ENCODE measurements at places on chromosomes 5 and 9.

GRCh38 chr9:127216888-127217217 is 47.7 kb upstream of the GARNL3 start:
- DNase-seq, result no peak

DNA sequence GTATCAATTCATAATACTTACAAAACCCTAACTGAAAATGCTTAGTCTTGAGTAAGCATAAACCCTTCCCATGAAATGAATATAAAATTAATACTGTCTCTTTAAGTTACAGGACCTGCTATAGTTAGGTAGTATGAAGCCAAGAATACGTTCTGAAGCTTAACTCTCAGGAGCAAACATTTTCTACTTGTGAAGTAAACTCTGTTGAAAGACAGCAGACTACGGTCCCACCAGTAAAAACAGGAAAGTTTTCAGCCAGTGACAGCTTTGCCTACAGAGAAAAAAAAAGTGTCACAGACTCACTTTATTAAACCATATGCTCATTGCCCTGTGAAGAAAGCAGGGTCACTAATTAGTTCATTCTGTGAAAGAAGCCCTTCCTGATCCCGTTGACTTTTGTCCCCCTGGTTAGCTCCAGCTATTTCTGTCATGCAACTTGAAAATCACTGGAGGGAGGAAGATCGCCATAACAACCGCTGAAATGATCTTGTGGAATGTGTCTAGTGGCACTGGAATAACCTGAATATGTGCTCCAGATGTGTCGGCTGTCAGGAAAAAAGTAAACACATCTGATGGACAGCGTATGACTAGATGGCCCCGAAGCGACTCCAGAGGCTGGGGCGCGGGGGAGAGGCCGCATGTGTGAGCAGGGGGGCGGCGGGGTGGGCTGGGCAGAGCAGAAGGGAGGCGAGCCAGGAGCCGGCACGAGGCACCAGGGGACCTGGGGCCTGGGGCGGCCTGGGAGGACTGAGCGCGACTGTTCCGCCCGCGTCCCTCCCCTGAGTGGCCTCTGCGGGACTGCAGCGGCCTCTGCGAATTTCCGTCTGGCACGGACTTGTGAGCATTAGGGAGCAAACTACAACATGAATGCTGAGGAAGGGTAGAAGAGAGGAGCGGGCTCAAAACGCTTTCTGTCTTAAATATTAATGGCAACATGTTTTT is 41.9 kb downstream of the BNC2 start:
- DNase-seq, result peak; percentile 8

GRCh38 chr9:112731971-112732370 is 14.1 kb upstream of the INIP start:
- DNase-seq, result no peak

GRCh38 chr5:135829681-135830383 is 4.6 kb upstream of the SLC25A48 start:
- peak; percentile 73 for DNase-seq

DNA sequence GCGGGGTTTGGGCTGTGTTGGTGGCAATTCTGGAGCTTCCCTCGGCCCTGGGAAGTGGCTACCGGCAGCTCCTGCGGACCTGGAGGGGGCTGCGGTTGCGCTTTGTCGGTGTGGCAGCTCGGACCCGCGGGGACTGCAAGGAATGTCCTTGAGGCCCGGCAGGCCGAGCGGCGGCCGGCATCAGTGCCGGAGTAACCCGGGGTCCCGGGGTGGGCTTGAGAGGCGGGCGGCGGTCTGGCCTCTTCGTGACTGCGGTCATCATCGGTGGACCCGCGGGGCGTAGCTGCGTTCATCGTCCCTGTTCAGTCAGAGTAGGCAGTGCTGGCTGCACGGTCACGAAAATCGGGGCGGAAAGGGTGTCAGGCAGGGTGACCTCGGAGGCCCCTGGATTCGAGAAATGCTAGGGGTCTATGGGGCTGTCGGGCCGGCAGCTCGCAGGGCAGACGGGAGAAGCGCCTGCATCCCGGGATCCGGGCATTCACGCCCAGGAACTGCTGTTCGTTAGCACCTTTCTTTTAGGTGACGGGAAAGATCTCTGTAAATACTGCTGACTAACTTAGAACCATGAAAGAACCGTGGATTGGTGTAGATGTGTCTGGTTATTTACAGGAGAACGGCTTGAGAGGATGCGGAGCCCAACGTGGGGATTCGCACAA is 474 bp downstream of the HMGCR start:
- peak; percentile 56 for DNase-seq

- no peak for DNase-seq
Measured at GRCh38 chr5:67858471-67859031, 357.0 kb upstream of the PIK3R1 start.

GRCh38 chr9:113533335-113534225 is 70.1 kb downstream of the RGS3 start:
- no peak for DNase-seq

GRCh38 chr5:112906637-112907036 is 15.4 kb downstream of the REEP5 start:
- no peak for DNase-seq

GRCh38 chr9:12698266-12698665 is 5.1 kb downstream of the TYRP1 start:
- no peak for DNase-seq

DNA sequence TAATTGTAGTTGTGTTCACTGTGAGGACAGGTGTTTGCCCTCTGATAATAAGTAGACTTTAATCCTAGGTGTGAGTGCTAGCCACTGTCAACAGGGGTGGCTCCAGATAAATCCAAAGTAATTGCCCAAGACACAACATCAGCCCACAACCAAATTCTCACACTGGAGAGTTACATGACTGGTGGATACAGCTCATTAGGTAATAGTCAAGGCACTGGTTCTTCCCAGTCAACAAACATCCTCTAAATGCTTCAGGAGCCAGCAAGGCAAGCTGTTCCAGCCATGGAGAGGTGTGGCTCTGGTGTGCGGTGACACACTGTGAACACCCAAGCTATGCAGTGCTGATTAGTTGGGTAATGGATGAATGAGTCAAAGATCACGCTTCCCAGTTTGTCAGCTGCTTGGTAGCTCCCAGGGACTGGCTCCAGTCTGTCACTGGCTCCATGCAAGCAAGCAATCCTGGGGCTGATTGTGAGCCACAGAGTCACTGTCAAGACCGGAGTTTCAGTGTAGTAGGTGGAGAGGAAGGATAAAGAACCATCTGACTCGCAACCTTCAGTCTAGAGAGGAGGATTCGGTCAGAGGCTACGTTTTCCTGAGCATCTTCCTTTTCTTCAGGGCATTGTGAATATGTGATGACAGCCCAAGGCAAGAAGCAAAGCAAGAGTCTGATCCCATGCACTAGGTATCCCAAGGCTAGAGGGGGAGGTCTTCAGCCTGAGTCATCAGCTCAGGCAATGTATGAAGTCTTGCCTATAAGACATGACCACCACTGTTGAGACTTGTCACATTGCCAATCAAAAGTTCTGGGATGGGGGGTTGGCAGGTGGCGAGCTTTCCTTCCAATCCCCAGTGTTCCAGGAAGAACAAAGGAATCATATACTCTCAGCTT is 63.1 kb downstream of the UGCG start:
- no peak for DNase-seq

- no peak for DNase-seq
Measured at GRCh38 chr5:88691945-88692868, 190.8 kb downstream of the MEF2C start.

DNA sequence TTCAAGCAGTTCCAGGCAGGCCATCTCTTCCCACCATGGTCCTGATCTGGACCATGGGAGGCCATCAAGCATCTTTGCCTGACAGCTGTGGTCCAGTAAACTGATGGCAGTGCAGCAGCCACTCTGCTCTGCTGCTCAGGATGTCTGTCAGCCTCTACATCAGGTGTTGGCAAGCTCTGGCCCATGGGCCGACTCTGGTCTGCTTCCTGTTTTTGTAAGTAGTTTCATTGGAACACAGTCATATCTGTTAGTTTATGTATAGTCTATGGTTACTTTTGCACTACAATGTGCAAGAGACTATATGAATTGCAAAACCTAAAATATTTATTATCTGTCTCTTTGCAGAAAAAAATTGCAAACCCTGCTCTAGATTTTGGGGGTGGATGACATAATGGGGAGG is 225.0 kb downstream of the KCTD16 start:
- peak; percentile 81 for DNase-seq

DNA sequence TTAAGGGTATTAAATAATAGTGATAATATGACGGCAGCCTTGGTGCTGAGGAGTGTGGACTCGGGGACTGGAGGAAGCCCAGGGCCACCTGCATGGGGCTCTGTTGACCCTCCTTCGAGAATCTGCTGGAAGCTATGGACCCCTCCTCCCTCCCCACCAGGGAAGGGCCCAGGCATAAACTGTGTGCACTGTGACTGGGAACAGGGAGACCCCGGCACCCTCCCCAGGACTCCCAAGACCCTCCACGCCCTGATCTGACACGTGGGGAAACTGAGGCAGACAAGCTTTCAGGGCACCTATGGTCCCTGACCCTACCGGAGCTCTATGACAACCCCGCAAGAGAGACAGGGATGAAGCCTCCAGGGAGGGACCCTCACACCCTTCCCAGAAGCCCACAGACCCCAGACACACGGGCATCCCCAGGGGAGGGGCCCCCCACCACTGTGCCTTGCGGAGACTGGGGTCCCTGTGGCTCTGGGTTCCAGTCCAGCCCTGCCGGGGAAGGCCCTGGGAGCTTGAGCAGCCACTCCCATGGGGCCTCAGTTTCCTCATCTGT is 6.5 kb upstream of the EGFL7 start:
- DNase-seq, result no peak

GRCh38 chr9:124285903-124286291 is 28.1 kb downstream of the NEK6 start:
- peak; percentile 96 for DNase-seq

GRCh38 chr9:113399646-113400200 is 1.4 kb downstream of the ALAD start:
- no peak for DNase-seq

- DNase-seq, result no peak
Measured at GRCh38 chr9:128838338-128838737, 8.7 kb upstream of the SPOUT1 start.

DNA sequence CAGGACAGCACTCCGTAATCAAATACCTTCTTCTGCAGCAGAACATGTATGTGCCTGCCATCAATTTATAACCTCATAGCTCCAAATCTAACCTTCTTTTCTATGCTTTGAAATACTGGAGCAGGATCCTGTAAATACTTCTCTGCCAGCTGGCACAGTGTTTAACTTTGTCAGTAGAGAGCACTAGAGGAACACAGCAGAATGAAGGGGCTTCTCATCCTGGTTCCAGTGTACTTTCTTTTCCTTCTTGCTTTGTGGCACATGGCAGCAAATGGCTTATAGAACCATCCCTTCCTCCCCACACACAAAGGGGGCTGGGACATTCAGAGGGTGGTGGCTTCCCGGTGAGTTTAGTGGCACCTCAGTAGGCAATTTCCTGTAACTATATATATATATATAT is 3.8 kb upstream of the FBXW11 start:
- peak; percentile 60 for DNase-seq

DNA sequence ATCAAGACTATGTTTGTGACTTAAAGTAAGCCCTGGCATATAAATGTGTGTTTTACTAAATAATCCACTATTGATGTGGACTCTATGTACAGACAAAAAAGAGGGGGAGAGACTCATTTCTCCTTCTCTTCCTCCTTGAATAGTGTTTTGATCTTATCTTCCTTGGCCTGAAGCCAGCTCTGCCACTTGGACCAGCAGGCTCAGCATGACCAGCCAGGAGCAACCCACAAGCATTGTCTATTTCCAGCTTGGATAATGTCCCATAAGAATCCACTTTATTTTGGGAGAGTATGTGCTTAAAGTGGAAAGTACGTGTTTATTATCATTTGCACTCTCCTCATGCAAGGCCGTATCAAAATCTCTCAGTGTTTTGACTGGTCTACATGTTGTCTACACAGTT is 23.8 kb upstream of the SLC46A2 start:
- no peak for DNase-seq

DNA sequence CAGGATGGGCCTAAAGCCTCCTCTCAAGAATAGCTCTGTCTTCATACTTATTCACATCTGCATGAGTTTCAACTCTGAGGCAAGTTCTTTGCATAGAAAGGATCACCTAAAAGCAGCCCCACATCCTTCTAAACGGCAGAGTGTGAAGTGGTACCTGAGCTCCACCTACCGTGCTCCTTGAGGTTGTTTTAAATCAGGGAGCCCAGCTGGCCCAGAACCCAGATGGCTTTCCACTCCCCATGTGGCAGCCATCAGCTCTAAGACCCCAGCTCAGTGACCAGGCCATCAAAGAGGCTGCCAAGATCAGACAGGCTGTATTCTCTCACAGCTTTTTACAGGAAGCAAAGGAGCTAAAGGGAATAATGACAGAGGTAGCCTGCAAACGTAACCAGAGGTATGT is 299.3 kb downstream of the RASEF start:
- peak; percentile 68 for DNase-seq

GRCh38 chr9:32672469-32672868 is 37.0 kb upstream of the TAF1L start:
- DNase-seq, result no peak

- DNase-seq, result peak; percentile 45
Measured at GRCh38 chr9:2181792-2182191, 166.6 kb downstream of the SMARCA2 start.

DNA sequence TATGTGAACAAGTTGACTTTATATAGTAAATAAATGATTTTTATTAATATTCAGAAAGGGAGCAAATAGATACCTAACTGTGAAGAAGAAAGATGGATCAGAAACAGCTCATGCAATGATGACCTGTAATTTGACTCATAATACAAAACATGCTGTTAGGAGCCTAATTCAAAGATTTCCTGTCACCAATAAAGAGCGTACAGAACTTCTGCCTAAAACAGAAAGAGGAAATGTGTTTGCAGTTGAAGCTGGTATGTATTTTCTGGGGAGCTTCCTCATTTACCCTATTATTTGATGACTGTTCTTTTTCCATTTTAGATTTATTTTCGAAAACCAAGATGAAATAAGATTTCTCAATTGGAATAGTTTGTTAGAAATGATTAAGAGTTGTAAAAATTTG is 11.4 kb downstream of the YTHDC2 start:
- DNase-seq, result peak; percentile 80

DNA sequence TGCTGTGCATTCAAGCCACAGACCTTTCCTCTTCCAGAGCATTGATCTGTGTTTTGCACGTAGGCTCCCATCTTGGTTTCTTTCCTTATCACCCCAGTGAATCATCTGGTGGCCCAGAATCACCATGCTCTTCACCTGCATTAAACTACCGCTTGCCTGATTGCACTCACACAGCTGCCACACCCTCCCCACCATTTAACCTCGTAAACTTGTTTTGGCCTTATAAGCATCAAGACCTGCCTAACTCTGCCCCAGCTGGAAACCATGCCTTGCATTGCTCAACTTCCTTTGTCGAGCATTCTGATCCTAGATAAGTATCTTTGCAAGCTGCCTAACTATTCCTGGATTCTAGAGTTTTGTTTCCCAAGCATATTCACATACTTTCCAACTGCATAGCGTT is 369.6 kb upstream of the SEMA6A start:
- DNase-seq, result no peak

- no peak for DNase-seq
Measured at GRCh38 chr9:6484210-6484609, 71.2 kb downstream of the UHRF2 start.

Measured in common myeloid progenitor, CD34-positive (primary cell).